ENCODE measurements at places on chromosomes 13 and 19.

GRCh38 chr13:39888865-39889810 lies 233.7 kb downstream of the COG6 start:
- DNase-seq: no peak

GRCh38 chr19:45087531-45087930 lies 5.4 kb upstream of the PPP1R37 start:
- no peak for DNase-seq

DNA sequence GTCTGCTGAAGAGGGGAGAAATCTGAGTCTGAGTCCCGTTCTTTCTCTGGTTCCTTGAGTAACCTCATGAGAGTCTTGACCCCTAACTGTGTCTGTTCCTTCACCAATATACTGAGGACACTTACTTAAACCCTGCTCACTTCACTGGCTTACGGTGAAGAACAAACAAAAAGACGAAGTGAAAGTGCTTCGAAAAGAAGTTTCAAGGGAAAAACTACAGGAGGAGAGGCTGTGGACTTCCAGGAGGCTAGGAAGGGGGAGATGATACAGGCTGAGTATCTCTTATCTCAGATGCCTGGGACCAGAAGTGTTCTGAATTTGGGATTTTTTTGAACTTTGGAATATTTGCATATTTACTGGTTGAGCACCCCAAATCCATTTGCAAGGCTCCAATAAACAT lies 6.1 kb downstream of the SMG9 start:
- DNase-seq: no peak

DNA sequence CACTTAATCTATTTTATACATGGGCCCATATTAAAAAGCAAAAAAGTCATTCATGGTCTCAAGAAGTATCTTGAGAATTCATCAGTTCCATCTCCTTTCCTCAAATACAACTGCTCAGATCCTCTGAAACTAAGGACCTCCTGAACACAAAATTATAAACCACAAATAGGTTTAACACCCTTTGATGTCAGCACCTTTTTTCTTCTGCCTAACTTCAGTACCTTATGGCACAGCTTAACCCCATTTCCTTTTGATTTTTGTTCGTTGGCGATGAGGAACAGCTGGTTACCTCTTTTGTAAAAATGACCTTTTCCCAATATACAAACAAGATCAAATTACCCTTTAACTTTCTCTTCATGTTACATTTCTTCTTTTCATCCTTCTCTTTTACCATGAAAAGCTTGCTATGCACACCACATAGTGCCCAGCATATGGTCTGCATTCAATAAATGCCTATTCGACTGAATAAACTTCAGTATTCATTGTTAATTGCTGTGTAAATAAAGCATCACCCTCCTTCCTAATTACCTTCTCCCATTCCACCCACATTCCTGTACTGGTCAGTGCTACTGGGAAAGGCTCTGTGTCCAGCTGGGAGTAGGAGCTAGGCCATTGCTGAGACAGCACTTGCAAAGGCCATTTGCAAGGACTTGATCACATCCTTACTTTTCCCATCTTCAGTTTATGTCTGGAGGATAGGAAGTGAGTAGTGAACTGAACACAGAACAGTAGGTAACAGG lies 317.9 kb downstream of the SHISA2 start:
- no peak for DNase-seq

GRCh38 chr13:38590796-38591507 lies 95.9 kb upstream of the FREM2 start:
- no peak for DNase-seq

DNA sequence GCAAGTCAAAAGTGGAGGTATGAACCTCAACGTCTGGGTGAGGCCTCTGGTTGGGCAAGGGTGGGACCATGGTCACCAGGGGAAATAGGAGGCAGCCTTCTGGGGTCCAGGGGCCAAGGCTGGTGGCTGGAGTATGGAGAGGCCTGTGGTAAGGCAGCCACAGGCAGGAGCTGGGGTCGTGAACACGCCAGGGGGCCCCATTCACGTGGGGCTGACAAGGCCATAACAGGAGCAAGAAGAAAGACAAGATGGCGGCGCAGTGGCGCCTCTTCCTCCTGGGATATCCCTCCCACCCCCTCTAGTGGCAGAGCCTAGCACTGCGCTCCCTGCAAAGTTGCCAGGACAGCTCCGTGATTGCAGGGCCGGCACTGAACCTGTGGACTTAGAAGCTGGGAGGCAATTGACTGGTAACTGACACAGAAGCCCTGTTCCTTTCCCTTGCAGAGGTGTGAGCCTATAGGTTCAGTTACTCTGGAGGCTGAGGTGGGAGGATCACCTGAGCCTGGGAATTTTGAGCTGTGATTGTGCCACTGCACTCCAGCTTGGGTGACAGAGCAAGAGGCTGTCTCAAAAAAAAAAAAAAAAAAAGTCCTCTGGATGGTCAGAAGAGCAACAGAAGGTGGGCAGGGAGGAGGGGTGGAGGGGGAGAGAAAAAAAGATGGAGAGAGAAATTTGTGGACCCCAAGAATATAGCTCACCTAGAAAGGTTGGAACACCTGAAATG lies 19.7 kb upstream of the EDDM13 start:
- DNase-seq: peak; percentile 14

DNA sequence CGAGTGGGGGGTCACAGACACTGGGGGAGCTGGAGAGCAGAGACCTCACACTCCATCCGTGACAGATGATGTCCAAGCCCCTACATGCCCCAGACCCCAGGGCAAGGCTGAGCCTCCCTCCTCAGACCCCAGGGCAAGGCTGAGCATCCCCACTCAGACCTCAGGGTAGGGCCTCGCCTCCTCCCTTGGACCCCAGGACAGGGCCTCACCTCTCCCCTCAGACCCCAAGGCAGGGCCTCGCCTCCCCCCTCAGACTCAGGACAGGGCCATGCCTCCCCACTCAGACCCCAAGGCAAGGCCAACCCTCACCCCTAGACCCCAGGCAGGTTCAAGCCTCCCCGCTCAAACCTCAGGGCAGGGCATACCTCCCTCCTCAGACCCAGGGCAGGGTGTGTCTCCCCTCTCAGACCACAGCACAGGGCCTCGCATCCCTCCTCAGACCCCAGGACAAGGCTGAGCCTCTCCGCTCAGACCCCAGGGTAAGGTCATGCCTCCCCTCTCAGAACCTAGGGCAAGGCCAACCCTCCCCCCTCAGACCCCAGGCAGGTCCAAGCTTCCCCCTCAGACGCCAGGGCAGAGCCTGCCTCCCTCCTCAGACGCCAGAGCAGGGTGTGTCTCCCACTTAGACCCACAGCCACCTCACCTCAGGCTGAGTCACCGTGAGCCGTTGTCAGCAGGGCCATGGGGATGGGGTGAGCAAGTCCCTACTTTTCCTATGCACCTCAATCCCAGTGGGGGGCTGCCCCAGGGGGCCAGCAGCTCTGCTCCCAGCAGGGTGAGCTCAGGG lies 1.7 kb upstream of the S1PR4 start:
- no peak for DNase-seq

GRCh38 chr19:19388568-19389555 lies 16.6 kb upstream of the GATAD2A start:
- no peak for DNase-seq

- DNase-seq: no peak
Observed at GRCh38 chr19:8487137-8487851, 15.1 kb downstream of the PRAM1 start.

GRCh38 chr13:109654341-109655205 lies 131.8 kb downstream of the IRS2 start:
- DNase-seq: no peak

- DNase-seq: no peak
Observed at GRCh38 chr13:100063333-100063732, 25.6 kb upstream of the PCCA start.

- DNase-seq: no peak
Observed at GRCh38 chr19:756821-757688, 6.1 kb downstream of the MISP start.

DNA sequence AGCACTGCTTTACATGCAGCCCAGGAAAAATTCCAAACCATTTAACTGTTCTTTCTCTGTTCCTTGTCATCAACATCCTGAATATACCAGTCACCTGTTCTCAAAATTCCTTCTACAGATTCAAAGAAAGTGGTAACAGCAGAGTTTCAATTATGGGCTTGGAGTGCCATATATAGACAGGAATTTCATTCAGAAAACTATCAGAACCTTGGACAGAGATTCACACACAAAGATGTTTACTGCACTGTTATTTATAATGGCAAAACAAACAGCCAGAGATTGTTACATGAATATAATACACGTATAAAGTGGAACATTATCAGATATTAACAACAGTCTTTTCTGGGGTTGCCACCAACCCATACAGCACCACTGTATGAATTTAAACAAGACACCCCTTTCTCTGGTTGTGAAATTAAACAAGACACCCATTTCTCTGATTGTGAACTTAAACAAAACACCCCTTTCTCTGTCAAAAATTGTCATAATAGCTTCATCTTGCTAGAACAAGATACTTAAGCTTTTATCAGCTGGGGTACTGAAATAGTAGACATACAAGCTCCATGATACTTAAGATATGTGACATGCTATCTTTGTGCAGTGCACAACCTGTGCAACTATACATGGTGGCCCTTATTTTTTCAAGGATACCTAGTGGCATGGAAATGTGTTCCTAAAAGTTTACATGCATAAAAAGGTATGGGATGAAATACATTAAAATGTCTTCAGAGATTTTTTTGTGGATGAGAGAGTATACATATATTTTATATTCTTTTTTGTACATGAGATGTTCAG lies 12.6 kb downstream of the CACNA1A start:
- no peak for DNase-seq

- no peak for DNase-seq
Observed at GRCh38 chr19:547117-547516, 3.3 kb downstream of the GZMM start.

DNA sequence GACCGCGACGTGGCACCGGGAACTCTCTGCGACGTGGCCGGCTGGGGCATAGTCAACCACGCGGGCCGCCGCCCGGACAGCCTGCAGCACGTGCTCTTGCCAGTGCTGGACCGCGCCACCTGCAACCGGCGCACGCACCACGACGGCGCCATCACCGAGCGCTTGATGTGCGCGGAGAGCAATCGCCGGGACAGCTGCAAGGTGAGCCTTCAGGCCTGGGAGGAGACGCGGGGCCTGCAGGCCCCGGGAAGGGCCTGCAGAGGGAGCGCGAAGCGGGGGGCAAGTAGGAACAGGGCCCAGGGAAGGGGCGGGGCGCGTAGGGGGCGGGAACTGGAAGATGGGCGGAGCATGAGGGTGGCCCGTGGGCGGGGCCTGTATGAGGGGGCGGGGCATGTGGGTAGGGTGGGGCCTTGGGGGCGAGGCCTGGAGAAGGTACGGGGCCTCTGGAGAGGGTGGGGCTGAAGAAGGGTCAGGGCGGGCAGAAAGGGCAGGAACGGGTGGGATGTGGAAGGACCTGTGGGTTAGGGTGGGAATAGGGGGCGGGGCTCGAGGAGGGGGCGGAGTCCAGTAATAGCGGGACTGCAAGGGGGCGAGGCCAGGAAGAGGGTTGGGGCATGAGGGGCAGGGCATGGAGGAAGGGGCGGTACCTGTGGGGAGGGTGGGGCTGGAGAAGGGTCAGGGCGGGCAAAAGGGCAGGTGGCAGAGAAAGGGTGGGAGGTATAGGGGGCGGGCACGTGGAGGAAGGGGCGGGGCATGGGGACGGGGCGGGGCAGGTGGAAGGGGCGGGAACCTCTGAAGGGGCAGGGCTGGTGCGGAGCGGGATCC lies 2.5 kb downstream of the CFD start:
- DNase-seq: no peak

GRCh38 chr13:104281910-104282309 lies 1215.7 kb upstream of the SLC10A2 start:
- DNase-seq: no peak

- no peak for DNase-seq
Observed at GRCh38 chr13:109361562-109362289, 424.7 kb downstream of the IRS2 start.

DNA sequence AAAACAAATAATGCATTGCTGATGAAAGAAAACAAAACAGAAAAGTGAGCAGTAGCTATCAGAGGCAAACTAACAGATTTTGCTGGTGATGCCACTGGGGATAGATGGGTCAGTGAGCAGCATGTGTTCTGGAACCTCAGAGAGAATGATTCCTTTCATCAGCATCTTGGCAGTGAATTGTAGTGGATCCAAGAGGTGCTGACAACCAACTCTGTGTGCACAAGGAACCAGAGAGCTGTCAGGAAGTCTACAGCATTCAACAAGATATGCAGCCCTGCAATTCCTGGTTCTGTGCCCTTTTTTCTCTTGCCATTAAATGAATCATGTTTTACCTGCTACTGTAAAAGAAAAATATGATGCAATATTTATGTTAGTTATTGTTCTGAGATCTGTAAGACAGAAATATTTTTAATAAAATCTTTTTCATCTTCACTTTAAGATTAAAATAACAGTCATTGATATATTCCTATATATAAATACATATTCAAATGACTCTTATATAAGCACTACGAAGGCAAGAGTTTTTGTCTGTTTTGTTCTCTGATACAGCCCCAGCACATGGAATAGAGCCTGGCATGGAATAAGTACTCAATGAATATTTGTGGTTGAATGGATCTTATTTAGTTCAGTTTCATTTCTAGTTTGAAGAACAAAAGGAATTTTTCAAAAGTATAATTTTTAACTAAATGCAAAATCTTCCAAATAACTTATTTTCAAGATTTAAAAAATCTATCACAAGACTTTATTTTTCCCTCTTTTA lies 80.8 kb downstream of the FREM2 start:
- peak; percentile 8 for DNase-seq

- no peak for DNase-seq
Observed at GRCh38 chr19:43658494-43658893, 11.5 kb downstream of the PLAUR start.

GRCh38 chr19:16541526-16542044 lies 652 bp downstream of the CHERP start:
- no peak for DNase-seq

DNA sequence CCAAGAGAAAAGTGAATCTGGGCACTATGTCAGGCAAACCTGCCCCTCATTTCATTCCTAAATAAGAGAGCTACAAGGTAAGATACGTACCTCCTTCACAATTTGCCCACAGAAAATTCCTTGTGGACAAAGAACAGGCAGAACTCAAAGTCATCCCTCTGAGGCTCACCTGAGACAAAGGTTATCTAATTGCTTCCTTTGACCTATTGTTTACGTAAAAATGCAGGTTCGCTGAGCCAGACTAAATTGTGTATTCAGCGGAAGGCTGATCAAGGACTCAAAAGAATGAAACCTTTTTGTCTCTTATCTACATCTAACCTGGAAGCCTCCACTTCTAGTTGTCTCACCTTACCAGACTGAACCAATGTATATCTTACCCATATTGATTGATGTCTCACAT lies 213.3 kb downstream of the POSTN start:
- no peak for DNase-seq

GRCh38 chr13:66353664-66354063 lies 876.5 kb downstream of the PCDH9 start:
- no peak for DNase-seq

- no peak for DNase-seq
Observed at GRCh38 chr13:33345842-33346241, 60.3 kb upstream of the STARD13 start.

GRCh38 chr19:41264581-41265394 lies 616 bp downstream of the HNRNPUL1 start:
- DNase-seq: no peak

DNA sequence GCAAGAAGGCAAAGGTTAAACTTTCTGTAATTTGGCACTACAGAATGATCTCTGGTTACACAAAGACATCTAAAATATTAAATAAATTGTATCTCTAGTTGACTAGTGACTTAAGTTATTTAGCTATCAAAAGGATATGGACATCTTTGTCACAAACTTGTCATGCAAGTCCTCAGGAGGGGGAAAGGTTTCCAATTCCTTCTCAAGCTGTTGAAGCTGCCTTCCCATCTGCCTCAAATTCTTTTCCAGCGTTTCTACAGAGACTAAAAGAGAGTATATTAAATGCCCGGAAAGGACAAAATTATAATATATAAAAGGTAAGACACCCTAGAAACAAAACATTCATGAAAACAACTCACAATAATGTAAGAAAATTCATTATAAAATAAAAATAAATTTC lies 324.5 kb downstream of the DIAPH3 start:
- DNase-seq: no peak

All from anterior cingulate cortex (tissue), 58 donors.